ENCODE measurements at places on chromosomes 2 and 18. TPM values are rescaled to one million over a fixed set of nuclear protein-coding genes. Genes with fewer than 3 reads are reported as not detected.

GRCh38 chr2:160647967-160648685, 154.5 kb upstream of the RBMS1 start:
- no peak for DNase-seq
- H3K4me1 ChIP-seq = peaks cover 14% of the 10 kb centered on the region
- H3K27ac ChIP-seq = no peak overlapping the region
- H3K27me3 ChIP-seq = no peaks in the 10 kb centered on the region
- H3K4me3 ChIP-seq = peak overlapping the region; percentile 22

The COL6A3 gene
- polyA plus RNA-seq = 115 TPM

DNA sequence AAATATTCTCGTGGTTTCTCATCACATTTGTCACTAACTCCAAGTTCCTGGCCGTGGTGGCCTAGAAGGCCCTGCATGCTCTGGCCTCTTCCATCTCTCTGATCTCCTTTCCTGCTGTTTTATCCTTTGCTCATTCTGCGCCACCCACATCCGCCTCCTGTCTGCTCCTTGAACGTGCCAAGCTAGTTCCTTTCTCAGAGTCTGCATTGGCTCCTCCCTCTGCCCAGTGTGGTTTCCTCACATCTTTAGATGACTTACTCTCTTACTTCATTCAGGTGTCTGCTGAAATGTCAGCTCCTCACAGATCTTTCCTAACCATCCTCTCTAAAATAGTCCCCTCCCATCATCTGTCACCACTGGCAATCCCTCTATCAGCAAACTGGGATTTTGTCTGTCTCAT, 158.6 kb upstream of the RBMS1 start:
- H3K27me3 ChIP-seq = no peaks in the 10 kb centered on the region
- H3K27ac ChIP-seq = peak overlapping the region; percentile 72
- no peak overlapping the region for H3K4me3 ChIP-seq

GRCh38 chr2:68404164-68404563, 39.1 kb downstream of the PLEK start:
- H3K36me3 ChIP-seq = no peaks in the 10 kb centered on the region
- no peaks in the 10 kb centered on the region for H3K4me1 ChIP-seq
- no peak overlapping the region for H3K27ac ChIP-seq
- DNase-seq = no peak
- H3K4me3 ChIP-seq = no peak overlapping the region
- no peaks in the 10 kb centered on the region for H3K27me3 ChIP-seq

GRCh38 chr2:223641082-223641481, 38.9 kb upstream of the SCG2 start:
- H3K4me1 ChIP-seq = no peaks in the 10 kb centered on the region
- no peak overlapping the region for H3K4me3 ChIP-seq
- H3K36me3 ChIP-seq = no peaks in the 10 kb centered on the region
- H3K27ac ChIP-seq = no peak overlapping the region
- no peak for DNase-seq
- no peaks in the 10 kb centered on the region for H3K27me3 ChIP-seq

DNA sequence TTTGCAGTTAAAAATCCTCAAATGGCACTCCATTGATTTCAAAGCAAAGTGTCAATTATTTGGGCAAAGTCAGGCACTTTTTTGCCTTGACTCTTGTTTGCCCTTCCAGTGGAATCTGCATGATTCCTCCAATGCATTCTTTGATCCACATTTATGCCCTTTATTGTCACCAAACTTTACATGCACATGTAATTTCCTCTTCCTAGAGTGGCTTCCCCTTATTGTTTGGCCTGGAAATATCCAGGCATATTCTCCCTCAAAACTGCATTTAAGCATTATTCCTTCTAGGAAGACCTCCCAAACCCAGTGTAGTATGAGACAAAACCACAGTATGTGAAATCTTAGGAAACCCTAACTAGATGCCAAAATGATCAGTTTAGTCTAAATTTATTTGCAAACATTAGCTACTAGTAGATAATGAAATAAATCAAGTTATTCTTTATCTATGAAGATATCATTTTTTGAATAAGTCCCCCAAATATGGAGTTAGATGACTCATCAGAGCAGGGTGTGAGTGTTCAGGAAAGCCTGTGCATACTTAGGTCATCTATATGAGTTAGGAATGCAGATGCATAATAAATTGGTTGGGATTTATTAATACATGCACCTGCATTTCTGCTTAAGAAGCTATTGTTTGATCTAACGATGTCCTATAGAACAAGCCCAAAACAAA, 433.3 kb upstream of the TCF4 start:
- no peaks in the 10 kb centered on the region for H3K36me3 ChIP-seq
- no peaks in the 10 kb centered on the region for H3K4me1 ChIP-seq
- H3K4me3 ChIP-seq = no peak overlapping the region
- no peak for DNase-seq

DNA sequence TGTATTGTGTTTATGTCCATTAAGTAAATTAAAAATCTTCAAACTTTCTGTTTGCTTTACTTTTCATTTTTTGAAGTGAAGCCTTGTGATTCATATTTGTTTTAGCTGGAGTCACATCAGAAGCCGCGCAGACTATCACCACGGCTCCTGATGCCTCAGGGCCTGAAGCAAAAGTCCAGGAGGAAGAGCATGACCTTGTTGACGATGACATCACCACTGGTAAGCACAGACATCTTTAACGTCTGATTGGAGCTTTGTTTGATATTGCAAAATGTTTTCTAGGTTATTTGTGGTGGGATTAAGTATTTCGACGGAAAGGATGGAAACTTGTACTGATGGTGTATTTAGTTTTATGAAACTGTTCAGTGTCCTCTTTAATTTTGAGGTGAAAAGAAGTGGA, 164.8 kb downstream of the WDR7 start:
- DNase-seq = no peak

GRCh38 chr2:62774555-62775366, 69.2 kb downstream of the EHBP1 start:
- no peak for DNase-seq
- H3K27ac ChIP-seq = no peak overlapping the region
- no peak overlapping the region for H3K4me3 ChIP-seq
- peaks cover 4% of the 10 kb centered on the region for H3K4me1 ChIP-seq

- H3K4me1 ChIP-seq = no peaks in the 10 kb centered on the region
- peak overlapping the region; percentile 32 for H3K27ac ChIP-seq
- no peaks in the 10 kb centered on the region for H3K36me3 ChIP-seq
- H3K4me3 ChIP-seq = no peak overlapping the region
These were observed 245.2 kb upstream of the SPHKAP start for GRCh38 chr2:228426502-228427216.

The MC5R gene
- not detected for polyA plus RNA-seq

The CTNNA2 gene
- polyA plus RNA-seq = not detected

Data from heart left ventricle (tissue), 16 donors.